Osteoblast (primary cell): ENCODE measurements at places on chromosomes 4 and X.
A peak's percentile ranks its signal among the peaks of the same experiment; 100 is the strongest.

DNA sequence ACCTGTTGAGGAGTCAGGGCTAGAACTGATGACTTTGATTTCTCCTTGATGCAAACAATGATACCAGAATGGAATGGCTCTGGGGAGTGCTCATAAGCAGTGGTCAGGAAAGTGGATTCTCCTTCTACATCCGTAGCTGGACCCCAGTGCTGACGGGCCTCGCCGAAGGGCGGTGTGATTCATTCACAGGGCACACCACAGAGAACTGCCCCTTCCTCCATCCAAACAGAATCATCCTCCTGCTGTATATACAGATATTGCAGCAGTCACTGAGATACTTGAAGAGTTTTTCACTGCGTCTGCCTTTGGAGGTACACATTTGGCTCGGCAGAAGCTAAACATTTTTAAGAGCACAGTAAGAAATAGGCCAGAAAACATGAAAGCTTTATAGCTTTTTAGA, 7.3 kb upstream of the DCTD start:
- DNase-seq = no peak

GRCh38 chr4:13922459-13922858, 294.9 kb upstream of the BOD1L1 start:
- DNase-seq = no peak

DNA sequence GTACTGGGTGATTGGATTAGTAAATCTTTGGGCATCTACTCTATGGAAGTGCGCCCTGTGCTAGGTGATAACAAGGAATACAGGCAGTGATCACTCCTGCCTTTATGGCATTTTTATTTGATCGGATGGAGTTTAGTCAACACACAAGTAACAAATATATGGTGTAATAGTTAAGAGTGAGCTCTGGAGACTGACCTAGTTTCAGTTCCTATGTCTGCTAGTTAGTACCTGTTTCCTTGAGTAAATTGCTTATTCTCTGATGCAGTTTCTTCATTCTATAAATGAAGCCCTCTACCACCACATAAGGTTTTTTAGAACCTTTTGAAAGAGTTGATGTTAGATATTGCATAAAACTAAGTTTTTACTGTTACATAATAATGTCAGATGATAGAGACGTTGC, 134.6 kb downstream of the KDM6A start:
- DNase-seq = no peak

GRCh38 chr4:132169660-132170059, 979.4 kb upstream of the PCDH10 start:
- DNase-seq = no peak

DNA sequence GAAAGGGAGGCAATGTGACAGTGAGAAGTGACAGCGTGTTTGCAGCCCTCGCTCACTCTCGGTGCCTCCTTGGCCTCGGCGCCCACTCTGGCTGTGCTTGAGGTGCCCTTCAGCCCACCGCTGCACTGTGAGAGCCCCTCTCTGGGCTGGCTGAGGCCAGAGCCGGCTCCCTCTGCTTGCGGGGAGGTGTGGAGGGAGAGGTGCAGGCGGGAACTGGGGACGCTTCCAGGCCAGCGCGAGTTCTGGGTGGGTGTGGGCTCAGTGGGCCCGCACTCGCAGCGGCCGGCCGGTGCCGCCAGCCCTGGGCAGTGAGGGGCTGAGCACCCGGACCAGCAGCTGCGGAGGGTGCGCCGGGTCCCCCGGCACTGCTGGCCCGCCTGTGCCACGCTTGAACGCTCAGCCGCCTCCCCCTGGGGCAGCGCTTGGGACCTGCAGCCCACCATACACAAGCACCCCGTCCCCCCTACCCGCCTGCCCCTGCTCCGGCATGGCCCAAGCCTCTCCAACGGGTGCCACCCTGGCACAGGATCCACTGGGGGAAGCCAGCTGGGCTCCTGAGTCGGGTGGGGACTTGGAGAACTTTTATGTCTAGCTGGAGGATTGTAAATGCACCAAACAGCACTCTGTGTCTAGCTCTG, 1142.8 kb upstream of the INTU start:
- no peak for DNase-seq

DNA sequence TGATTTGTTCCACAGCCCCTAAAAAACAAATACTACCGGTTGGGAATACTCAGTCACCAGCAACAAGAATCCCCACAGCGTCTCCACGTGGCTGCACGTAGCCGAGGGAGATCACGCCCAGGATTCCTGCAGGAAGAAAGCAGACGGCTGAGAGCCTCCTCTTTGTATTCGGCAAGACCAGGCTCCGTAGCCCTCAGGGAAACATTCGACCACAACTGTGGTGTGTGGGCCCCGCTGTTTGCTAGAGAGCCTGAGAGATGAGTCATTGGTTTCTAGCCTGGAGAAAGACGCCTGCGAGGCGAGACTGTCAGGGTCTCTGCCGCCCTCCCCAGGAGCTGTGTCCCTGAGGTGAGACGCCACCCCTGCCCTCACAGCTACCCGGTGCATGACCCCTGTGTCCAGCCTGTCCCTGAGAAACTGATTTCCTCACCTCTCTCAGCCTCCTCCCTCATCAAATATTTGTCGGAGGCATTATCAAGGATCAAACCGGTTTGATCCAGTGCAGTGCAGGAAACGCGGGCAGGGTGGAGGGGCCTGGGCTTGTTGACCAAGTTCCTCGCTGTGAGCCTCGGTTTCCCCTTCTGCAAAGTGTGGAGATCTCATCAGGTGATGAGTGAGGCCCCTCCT, 4.7 kb upstream of the S100P start:
- peak; percentile 99 for DNase-seq

DNA sequence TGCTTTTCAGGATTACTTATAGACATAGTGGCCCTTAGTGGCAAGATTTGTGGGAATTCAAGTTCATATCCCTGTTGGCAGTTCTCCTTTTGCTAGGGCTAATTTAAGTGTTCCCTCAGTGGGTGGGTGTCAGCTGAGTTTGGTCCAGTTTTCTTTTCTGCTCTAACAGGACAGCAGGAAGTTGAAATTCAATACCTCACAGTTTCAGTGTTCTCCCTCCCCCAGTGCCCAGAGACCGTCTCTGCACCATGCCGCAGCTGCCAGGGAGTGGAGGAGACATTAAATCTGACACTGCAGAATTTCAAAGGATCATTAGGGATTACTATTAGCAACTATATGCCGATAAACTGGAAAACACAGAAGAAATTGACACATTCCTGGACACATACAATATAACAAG, 50.7 kb downstream of the UBE2NL start:
- no peak for DNase-seq

DNA sequence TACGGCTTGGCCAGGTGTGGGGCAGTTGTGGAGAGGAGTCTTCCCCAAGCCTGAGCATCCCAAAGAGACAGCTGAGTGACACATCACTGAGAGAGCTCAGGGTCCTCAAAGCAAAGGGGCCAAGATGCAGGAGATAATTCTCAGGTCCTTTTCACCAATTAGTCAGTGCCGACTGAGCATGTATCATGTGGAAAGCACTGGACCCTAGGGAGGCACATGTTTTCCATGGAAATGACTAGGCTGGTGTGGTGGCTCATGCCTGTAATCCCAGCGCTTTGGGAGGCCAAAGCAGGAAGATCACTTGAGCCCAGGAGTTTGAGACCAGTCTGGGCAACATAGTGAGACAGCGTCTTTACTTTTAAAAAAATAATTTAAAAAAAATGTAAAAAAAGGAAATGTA, 67.3 kb upstream of the PRPS1 start:
- no peak for DNase-seq

GRCh38 chr4:30719454-30720020, 632 bp upstream of the PCDH7 start:
- DNase-seq = peak; percentile 94

GRCh38 chr4:62004881-62005280, 804.8 kb downstream of the ADGRL3 start:
- DNase-seq = no peak

- DNase-seq = peak; percentile 83
These were observed 3.9 kb downstream of the ZFP42 start for GRCh38 chr4:187999406-187999932.

GRCh38 chr4:139814323-139815015, 148.8 kb downstream of the MGST2 start:
- DNase-seq = no peak

DNA sequence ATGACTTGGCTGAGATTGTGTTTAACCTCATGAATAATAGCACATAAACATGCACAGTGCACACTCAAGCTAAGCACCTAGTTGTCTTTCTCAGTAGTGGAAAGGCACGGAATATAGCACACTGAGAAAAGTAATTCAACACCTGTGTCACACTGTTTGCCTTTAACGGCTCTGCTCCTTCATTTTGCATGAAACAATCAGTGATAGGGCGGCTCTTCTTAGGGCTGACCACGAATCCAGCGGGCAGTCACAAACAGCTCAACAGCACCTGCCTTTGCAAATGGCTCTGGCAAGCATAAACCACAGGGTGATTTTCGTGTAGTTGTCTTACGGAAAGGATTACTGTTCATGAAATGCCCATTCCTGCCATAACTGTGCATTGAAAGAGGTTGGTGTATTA, 954.0 kb upstream of the TENM3 start:
- DNase-seq = no peak

GRCh38 chr4:155948541-155948940, 5.1 kb downstream of the CTSO start:
- DNase-seq = no peak

GRCh38 chrX:49129427-49129826, 5.9 kb upstream of the GPKOW start:
- DNase-seq = no peak

DNA sequence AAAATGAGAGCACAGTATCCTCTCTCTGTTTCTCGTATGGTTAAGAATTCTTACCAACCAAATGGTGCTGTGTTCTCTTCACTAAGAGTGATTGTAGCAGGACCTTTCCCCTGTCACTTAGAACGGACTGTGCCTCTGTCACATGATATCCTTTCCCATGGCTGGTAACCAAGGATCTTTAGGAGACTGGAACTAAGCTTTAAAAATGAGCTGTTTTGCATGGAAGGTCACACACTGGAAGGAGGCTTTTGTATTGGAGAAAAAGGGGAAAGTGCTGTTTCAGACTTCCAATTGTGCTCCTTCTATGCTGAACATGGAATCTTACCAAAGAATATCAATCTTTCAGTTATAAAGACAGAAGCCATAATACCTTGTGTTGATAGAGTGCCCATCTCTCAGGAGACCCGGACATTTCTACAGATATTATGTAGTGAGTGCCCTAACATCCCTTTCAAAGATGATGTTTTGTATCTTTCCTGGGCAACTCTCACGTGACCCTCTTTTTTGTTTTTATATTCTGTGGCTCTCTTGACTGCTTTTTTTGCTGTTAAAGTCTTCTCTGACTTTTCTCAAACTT, 148.6 kb downstream of the SLC4A4 start:
- DNase-seq = no peak

DNA sequence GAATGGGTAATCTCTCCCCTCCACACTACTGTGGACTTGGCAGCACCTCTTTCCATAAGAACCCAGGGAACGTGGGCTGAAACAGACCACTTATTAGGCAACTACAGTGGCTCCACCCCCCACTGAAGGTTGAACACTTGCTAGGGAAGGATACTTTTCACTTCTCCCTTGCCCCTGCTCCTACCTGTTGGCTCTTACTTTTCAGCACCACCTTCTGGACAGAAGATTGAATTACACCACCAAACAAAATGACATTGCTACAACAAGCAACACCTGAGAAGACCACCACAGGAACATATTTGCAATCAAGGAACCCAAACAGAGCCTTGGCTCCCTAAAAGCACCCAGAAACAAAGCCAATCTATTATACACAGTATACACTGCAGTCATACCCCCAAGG, 132.1 kb upstream of the CXCL13 start:
- no peak for DNase-seq

DNA sequence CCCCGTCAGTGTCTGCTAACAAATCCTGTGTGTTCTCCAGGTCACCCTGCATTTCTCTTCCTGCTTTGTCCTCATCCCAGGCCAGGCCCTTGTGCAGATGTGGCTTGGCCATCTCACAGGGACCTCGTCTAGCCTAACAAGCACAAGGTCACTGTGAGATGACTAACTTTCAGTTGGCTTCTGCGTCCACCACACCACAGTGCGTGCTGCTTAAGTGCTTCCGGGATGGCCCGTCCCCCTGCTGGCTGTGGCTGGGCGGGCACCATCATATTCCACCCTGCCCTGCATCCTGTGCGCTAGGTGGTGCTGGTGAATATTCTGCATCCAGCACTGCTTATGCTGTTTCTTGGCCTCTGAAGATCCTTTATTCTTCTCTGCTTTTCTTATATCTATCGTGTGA, 33.8 kb downstream of the RBBP7 start:
- no peak for DNase-seq

DNA sequence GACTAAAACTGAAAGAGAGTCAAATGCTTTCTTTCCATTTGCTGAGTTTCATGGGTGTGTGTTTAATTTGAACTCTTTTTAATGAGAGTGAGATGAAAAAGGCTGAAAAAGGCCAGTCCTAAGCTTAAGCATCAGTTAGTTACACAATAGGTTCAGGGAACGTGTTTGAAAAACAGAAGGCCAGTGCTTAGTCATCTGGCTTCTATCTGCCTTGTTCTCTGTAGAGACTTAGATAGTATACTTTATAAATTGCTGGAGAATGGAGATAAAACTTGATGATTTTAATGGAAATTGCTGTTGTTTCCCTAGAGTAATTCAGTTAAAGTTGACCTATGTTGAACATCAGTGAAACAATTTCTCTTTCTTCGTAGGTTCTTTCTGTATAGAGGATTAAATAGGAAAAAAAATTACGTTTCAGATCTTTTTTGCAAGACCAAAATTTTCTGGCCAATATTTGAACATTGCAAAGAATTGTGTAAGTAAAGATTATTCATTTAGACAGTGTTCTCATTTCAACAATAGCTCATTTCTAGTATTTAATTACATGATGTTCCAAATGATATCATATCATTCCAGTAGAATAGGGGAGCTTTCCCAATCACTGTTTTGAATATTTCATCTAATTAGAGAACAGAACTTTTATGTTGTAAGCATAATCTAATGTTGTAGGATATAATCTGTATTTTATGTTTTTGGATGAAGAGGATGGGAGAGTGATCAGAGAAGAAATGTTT, 1088.8 kb downstream of the ADGRL3 start:
- DNase-seq = no peak

DNA sequence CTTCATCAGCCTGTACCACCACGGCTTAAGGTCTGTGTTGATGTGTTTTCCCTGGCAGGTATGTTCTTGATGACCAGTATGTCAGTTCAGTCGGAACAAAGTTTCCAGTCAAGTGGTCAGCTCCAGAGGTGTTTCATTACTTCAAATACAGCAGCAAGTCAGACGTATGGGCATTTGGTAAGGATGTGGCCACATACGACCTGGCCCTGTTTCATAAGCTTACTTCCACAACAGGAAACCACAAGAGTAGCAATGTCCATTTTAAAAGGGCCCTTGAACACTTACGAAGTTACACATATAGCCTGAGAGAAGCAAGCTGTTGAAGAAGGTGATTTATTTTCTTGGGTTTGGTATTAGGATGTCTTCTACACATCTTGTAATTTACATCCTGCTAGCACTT, 46.1 kb downstream of the BMX start:
- no peak for DNase-seq

DNA sequence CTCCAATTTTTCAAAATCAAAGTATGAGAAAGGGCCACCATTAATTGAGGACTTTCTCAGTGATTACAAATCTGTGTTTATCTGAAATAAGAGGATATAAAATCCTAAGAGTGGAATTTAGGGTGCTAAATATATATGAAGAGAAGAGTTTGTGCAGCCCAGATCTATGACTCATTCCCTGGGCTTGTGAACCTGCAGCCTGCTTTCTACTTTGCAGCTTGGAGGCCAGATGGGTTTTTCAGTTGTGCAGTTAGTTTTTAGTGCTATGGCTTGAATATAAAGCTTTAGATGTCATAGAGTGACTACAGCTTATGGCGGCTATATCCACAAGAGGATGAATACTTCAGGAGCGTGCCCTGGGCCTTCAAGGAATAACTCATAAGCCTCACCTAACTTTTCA, 1391.1 kb downstream of the FSTL5 start:
- DNase-seq = no peak
